Activated CD4-positive, alpha-beta T cell treated with anti-CD3 and anti-CD28 coated beads for 1 hour (primary cell): ENCODE measurements at places on chromosomes 2 and 18.

DNA sequence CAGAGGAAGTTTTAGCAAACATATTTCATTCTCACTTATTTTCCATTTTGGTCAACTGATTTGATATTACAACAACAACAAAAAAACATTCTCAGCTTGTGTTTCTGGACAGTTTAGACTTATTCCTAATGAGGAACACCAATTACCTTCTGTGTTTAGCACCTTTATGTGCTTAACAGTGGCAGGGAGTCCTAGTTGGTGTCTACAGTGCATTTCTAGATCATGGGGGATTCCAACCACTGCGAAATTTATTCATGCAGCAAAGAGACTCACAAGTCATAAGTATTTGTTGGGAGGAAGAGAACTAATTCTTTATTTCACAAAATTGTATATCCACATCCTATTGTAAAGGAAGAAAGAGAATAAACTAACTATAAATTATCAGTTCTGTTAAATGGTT, 4.2 kb downstream of the ARHGAP28 start:
- no peak for DNase-seq

DNA sequence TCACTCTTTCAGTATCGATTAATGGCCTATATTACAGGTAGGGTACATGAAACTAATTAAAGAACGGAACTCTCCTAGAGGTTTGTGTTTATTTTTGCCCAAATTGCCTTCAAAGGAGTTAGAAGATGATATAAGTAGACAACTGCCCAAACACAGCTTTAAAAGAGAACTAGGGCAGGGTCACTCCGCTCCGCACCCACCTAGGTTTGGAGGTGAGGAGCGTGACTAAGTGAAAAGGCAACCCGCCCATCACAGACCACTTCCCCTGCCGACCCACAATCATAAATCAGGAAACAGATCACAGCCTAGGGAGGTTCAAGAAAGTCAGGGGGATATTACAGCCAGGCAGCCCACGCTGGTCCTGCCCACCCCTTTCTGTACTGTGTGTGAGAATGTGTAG, 166.7 kb downstream of the C1D start:
- DNase-seq, result no peak

- DNase-seq, result no peak
These were observed 955.4 kb upstream of the FANCL start for GRCh38 chr2:59196491-59196890.

DNA sequence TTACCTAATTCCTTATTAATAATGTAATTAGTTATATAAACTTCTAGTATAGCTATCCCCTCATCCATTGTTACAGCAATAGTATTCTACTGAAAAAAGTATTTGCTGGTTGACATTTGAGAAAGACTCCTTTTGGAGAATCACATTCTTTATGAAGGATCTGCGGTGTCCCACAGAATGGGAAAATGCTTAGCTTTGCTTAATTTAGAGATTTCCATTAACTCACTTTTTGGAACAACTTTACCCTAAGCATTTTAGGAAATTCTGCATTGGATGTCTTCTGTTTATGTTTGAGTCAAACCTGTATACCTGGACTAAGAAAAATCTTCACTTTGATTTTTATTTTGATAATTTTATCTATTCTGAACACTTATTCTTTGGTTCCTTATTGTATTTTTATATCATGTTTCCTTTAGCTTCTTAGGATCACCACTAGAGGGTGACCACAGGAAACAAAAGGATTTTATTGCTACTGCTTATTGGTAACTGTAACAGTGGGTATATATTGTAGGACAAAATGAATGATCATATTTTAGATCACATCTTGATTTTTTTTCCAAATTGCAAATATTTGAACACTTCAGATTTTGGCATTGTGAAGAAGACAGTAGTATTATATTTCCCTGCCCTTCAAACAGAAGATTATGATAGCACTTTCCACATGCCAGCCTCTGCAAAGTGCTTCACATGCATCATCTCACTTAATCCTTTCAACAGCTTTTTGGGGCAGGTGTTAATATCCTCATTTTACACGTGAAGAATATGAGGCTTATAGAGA, 79.6 kb downstream of the MIB1 start:
- DNase-seq, result no peak

- DNase-seq, result no peak
These were observed 213.6 kb downstream of the PMAIP1 start for GRCh38 chr18:60113396-60113795.

- no peak for DNase-seq
These were observed 3.0 kb upstream of the NT5C1B start for GRCh38 chr2:18592372-18592771.

DNA sequence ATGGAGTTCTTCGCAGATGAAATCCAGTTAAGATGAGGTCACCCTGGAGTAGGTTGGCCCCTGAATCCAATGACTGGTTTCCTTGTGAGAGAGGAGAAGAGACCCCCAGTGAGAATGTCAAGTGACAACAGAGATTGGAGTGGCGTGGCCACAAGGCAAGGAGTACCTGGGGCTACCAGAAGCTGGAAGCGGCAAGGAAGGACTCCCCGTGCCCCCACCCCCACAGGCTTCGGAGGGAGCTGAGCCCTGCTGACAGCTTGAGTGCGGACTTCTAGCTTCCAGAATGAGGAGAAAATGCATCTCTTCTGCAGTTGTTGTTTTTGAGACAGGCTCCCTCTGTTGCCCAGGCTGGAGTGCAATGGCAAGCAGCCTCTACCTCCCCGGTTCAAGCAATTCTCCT, 78.0 kb upstream of the HPCAL1 start:
- DNase-seq, result no peak

DNA sequence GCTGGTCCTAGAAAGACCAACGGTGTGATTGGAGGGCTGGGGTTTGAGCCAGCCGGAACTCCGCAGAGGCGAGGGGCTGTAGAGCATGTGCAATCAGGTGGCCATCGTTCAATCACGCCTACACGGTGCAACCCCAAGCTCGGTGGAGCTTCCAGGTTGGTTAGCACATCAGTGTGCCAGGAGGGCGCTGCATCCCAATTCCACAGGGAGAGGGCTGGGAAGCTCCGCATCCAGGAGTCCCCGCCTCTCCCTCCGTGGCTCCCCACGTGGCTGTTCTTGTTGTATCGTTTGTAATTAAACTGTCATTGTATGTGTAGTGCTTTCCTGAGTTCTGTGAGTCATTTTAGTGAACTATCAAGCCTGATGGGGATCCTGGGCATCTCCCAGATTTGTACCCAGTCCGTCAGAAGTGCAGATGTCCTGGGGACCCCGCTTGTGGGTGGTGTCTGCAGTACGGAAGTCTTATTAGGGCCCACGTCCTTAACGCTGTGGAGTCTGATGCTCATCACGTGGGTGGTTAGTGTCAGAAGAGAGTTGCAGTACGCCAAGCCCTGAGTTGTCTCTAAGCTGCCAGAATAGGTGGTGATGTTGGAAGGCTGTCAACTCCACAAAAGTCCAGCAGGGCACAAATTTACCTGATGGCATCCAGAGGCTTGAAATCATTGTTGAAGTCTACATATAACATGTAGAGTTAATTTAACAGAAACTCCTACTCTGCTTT, 20.6 kb upstream of the AMMECR1L start:
- no peak for DNase-seq

- DNase-seq, result no peak
These were observed 98.5 kb downstream of the GYPC start for GRCh38 chr2:126754240-126755004.

- no peak for DNase-seq
These were observed 66.1 kb upstream of the ATG16L1 start for GRCh38 chr2:233185330-233185729.

GRCh38 chr18:25518716-25519053, 166.7 kb upstream of the ZNF521 start:
- DNase-seq, result no peak

DNA sequence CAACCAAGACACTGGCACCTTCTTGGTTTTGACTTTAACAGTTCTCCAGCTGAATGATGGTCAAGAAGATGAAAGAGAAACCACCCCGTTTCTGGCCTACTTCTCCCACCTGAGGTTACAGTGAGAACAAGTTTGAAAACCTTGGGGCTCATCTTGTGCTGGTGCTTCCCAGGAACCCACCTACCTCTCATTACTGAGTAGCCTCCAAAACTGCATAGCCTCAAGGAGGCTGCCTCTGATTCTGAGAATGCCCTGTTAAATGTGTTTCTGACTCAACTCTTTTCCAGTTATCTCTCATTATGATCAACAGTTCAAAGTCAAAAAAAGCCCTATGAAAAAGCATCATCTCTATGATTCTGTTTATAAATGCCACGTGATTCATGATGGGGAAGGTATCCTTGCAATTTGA, 121.9 kb downstream of the CACNB4 start:
- no peak for DNase-seq

DNA sequence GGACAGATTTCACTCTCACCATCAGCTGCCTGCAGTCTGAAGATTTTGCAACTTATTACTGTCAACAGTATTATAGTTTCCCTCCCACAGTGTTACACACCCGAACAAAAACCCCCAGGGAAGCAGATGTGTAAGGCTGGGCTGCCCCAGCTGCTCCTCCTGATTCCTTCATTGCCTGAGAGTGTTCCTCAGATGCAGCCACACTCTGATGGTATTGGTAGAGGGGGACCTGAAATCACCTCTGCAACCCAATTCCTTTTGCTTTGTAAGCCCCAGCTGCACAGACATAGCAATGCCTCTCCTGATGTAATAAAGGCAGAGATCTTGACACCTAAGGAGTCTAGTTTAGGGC, 1529.8 kb downstream of the RPIA start:
- DNase-seq, result no peak

DNA sequence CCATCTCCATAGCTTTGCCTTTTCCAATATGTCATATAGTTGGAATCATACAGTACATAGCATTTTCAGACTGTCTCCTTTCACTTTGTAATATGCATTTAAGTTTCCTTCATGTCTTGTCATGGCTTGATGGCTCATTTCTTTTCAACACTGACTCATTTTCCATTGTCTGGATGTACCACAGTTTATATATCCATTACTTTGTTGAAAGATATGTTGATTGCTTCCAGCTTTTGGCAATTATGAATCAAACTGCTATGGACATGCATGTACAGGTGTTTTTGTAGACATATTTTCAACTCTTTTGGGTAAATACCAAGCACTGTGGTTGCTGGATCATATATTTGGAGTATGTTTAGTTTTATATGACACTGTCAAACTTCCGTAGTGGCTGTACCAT, 26.3 kb downstream of the ACSL3 start:
- DNase-seq, result no peak

- no peak for DNase-seq
These were observed 155.8 kb downstream of the PTPRM start for GRCh38 chr18:7722955-7723354.

- no peak for DNase-seq
These were observed 3.1 kb downstream of the BCL11A start for GRCh38 chr2:60550178-60550983.

GRCh38 chr2:226760412-226761194, 39.0 kb downstream of the IRS1 start:
- DNase-seq, result no peak

GRCh38 chr2:234275515-234275914, 221.4 kb downstream of the ARL4C start:
- DNase-seq, result no peak

DNA sequence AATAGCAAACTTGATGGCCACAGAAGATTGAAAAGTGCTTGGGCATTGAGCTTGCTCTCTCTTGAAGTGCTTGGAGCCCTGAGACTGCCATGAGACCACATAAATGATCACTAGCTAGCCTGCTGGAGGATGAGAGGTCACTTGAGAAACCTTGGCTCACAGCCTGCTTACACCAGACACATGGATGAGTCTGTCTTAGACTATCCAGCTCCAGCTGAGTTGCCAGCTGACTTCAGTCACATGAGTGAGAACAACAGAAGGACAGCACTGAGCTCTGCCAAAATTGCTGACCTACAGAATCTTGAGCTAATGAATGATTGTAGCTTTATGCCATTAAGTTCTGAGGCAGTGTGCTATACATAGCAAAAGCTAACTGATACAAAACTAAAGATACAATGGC, 18.1 kb downstream of the NABP1 start:
- no peak for DNase-seq

DNA sequence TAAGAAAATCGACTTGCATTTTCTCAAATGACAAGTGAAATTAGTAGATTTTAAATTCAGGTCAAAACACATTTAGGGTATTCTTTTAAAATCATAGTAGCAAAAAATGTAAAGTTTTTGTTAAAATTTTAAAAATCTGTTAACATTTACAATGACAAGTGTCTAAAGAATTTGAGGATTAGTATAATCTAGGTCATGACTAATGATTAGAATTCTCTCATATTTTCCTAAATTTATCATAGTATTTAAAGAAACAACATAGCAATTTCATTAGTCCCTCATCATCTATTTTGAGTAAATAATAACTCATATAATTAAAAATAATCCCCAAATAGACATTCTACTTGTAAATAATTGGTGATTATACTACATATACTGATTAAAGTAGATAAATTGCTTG, 23.6 kb downstream of the THUMPD2 start:
- no peak for DNase-seq

- DNase-seq, result no peak
These were observed 204.4 kb upstream of the RASGRP3 start for GRCh38 chr2:33272001-33272400.

- no peak for DNase-seq
These were observed 470.6 kb downstream of the METTL4 start for GRCh38 chr18:2100694-2101213.

DNA sequence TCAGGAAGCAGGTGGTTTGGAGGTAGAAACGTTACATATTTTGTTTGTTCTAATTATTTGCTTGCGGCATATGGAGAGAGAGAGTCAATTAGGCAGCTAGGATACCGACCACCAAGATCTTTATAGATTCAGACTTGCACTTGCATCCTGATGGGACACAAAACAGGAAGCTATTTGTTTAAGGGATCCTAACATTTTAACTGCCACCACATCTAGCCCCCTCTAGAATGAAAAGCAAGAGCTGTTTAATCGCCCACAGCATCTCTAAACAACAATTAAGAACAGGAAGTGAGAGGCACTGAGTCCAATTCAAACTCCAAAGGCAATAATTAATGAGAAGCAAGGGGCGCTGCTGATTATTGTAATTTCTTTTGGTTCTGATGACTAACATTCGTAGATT, 182.0 kb upstream of the LINC00305 start:
- no peak for DNase-seq

DNA sequence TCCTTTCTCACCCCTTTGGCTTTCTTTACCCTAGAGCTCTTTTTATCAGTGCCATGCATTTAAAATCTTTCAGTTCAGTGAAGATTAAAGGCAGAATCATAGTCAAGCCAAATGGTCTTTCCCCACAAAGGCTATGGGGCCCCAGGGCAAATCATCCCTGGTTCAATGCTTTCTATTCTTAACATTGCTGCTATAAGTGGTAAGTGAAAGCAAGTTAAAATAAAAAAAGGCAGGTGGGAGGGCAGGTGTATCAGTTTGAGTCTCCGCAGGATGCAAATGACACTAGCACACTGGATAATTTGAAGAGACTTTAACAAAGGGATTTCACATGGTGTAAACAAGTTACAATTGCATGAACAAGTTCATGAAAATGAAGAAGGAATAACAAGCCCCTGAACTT, 757.4 kb downstream of the SATB2 start:
- DNase-seq, result no peak

DNA sequence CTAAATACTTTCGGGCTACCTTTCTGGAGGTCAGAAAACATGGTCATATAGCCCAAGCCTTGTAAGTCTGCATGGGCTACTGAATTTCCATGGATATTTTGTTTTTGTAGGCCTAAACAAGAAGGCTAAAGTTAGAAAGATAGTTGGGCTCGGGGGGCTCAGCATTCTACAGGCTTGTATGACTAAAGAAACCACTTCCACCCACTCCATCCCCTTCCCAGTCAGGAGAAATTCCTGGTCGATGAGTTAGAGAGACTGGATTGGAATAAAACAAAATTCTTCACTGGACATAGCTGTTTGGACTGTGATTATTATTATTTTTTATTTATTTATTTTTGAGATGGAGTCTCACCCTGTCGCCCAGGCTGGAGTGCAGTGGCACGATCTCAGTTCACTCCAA, 539.4 kb upstream of the TNP1 start:
- no peak for DNase-seq
